ENCODE measurements at places on chromosomes 5 and 9.

- DNase-seq = peak; percentile 25
Observed at GRCh38 chr9:133238272-133238850, 29.3 kb upstream of the OBP2B start.

- no peak for DNase-seq
Observed at GRCh38 chr9:1454211-1454610, 404.1 kb downstream of the DMRT2 start.

GRCh38 chr9:138112791-138113600, 235.4 kb downstream of the CACNA1B start:
- no peak for DNase-seq

DNA sequence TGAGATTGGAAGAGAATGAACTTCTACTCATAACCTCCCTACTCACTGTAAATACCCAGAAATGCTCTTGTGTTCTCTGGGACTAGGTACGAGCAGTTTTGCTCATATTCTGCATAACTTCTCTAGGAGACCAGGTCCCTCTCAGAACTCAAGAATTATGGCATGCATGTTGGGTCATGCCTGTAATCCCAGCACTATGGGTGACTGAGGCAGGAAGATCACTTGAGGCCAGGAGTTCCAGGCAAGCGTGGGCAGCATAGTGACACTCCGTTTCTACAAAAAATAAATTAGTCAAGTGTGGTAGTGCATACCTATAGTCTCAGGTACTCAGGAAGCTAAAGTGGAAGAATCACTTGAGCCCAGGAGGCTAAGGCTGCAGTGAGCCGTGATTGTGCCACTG, 141.9 kb downstream of the OXCT1 start:
- DNase-seq = no peak

DNA sequence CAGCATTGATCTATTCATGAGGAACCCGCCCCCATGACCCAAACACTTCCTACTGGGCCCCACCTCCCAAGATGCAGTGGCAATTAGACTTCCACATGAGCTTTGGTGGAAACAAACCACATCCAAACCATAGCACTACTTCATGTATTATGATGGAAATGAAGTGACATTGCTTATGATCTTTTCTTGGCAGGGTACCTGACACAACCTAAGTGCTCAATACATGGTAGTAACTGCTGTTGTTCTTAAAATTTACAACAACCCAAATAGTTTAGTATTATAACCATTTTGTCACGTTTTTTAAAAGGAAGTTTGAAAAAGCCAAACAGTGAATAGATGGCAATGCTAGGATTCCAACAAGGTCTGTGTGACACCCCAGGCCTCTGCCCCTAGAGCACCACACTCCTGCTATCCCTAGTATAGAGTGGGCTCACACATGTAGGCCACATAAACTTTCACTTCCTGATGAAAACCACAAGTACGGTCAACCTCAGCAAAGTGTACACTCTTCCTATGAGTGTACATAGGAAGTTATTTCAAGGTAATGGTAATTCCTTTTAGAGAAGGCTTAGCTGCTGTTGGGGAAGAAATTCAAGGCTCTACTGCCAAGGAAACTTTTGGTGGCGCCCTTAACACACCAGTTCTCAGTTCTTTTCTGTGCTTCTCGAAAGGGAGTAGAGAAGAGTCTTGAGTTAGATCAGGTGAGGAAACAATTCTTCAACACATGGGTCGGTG, 97.6 kb downstream of the ARSB start:
- DNase-seq = no peak

GRCh38 chr5:149002053-149002452, 60.8 kb downstream of the SH3TC2 start:
- DNase-seq = peak; percentile 98

DNA sequence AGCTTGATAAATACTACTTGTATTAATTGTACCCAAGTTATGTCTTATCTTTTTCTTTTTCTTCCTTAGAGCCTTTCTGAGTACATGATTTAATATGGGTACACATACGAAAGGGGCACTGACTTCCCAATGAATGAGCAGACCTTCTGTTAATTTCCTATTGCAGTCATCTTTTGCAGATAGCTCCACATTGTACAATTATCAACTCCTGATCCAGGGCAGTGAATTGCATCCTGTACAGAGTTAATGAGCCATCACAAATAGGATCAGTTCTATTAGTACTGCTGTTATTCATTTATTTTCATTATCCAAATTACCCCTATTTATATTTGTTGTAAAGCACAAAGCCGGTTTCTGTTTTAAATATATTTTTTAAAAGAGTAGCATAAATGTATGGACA, 105.6 kb downstream of the ADAMTSL1 start:
- DNase-seq = no peak

DNA sequence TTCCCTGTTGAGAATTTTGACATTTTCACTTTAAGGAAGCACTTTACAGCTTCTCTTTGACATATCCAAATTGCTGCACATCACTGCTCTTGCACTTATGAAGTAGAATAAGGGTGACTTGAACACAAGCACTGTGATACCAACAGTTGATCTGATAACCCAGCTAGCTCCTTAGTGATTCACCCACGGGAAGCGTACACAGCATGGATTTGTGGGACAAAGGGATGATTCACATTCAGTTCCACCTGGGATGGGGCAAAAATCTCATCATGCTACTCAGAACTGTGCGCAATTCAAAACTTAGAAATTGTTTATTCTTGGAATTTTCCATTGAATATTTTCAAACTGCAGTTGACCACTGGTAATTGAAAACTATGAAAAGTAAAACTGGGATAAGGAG, 1565.5 kb upstream of the CDH9 start:
- no peak for DNase-seq

DNA sequence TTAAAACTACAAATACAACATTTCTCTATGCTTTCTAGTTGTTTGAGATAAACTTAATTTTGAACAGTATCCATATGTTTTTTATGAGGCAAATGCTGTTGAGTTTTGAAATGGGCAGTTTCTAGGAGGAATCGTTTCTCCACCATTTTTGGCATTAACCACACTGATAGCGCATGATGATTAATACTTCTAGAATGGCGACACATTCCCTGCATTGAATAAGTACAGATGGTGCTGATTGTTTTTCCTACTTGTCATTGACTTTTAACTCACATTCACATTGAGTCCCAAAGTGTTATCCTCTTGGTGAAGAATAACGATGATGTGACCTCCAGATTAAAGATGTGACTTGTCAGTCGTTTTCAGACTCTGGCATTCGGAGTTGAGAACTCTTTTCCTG, 6.5 kb upstream of the CCDC192 start:
- peak; percentile 59 for DNase-seq

DNA sequence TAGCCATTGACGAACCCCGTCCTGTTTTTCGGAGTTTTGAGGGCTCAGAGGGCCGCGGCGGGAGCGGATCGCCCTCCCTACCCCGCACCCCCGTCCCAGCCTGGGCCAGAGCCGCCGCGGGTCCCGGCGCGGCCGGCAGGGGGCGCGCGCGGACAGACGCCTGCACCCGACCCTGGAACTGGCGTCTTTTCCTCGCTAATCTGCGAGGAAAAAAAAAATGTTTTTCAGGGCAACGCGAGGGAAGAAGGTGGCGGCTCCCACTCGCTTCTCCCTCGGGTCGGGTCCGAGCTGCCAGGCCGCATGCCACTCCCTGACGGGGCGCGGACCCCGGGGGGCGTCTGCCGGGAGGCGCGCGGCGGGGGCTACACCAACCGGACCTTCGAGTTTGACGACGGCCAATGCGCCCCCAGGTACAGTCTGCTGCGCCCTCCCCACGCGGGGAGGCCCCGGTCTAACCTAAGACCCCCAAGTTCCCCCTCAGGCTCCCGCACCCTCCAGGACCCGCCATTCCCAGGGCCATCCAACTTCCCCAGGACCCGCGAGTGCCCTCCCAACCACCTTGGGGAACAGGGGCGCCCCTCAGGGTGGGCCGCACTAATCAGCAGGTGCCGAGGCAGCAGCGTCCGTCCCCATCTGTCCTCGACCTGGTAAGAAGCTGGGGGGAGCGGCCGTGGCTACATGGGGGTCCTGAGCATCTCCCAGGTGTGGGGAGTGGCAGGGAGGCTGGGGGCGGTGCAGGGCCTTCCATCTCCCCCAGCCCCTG, at the start of gene KCNT1:
Gene KCNT1, plus strand, starts transcription at position 227 of the 763 bp plus-strand sequence. Its CDS starts 74 bp downstream, at position 301.
- peak; percentile 13 for DNase-seq

DNA sequence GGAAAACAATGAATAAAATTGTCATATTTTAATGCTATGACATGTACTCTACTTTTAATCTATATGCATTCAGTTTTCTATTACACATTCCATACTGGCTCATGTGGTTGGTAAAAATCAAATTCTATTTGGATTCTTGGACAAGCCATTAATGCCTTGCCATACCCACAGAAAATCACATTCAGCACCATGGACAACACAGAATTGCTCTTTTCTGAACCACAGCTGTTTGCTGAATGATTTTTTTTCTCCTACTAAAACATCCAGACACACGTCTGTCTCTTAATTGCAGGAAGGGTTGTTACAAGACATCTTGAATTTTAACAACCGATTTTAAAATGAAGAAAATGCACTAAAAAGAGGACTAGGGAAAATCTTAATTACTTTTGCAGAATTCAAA, 675.6 kb downstream of the BRINP1 start:
- no peak for DNase-seq

DNA sequence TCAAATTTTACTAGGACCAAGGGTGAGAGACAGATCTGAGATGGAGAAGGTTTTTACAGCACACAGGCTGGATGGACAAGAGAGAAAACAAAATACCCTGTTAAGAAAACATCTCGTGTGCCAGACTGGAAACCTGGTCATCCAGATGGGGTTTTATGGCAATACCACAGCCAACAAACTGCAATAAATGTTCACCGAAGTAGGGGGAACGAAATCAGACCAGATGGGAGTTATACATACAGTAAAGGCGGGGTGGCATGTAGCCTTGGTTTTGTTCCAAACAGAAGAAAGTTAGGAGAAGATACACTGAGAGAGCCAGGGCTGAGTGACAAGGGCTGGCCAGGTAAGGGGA, 63.3 kb downstream of the DCP2 start:
- DNase-seq = no peak

DNA sequence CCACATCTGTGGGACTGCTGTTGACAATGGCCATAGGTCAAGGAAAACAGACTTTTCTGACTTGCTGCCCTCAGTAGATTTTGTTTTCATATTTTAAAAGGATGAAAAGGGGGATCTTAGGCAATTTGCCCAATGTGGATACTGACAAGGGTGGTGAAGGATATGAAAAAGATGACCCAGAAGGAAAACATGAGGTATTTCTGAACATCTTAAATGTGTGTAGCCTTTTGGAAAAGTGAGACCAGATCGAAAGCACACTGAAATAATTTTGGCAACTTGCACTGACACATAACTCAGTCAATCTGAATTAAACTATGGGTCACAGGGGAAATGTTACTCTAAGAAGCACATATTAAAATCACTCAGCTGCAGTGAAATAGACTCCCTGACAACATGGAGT, 1793.0 kb upstream of the ACO1 start:
- no peak for DNase-seq

- DNase-seq = no peak
Observed at GRCh38 chr9:114287001-114287762, 35.7 kb upstream of the ORM1 start.

DNA sequence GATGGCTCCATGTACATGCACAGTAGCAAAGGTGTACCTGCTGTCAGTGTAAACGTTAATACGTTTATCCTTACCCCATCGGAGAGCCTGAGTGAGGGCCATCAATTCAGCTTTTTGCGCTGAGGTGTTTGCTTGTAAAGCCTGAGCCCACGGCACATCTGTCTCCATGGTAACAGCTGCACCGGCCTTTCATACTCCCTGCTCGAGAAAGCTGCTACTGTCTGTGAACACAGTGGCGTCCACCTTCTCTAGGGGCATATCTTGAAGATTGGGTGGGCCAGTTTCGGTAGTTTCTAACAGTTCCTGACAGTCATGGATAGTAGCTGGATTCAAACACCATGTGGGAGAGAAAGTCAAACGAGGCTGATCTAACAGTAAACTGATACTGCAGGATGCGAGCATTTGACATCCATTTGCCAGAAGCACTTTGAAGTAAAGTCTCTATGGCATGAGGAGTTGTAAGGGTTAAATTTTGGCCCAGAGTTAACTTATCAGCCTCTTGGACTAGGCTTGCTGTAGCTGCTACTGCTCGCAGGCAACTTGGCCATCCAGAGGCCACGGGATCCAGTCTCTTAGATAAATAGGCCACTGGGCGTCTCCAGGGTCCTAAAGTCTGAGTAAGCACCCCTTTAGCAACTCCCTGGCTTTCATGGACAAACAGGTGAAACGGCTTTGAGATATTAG, 21.0 kb upstream of the RHOBTB3 start:
- DNase-seq = no peak

- DNase-seq = no peak
Observed at GRCh38 chr5:58412081-58412480, 47.8 kb downstream of the PLK2 start.

- no peak for DNase-seq
Observed at GRCh38 chr5:78675956-78676730, 27.6 kb upstream of the LHFPL2 start.

- no peak for DNase-seq
Observed at GRCh38 chr9:123478967-123479602, 123.1 kb downstream of the CRB2 start.

- no peak for DNase-seq
Observed at GRCh38 chr5:6419340-6419852, 29.3 kb upstream of the UBE2QL1 start.

- DNase-seq = no peak
Observed at GRCh38 chr5:76209297-76209696, 126.1 kb downstream of the SV2C start.

GRCh38 chr9:21558615-21559401, 76.7 kb upstream of the IFNE start:
- DNase-seq = no peak

- DNase-seq = no peak
Observed at GRCh38 chr5:126918615-126918957, 111.8 kb downstream of the MARCHF3 start.

- DNase-seq = no peak
Observed at GRCh38 chr5:17403695-17404490, 94.1 kb upstream of the TAF11L2 start.

- no peak for DNase-seq
Observed at GRCh38 chr9:114954956-114955582, 24.7 kb upstream of the TNFSF8 start.

DNA sequence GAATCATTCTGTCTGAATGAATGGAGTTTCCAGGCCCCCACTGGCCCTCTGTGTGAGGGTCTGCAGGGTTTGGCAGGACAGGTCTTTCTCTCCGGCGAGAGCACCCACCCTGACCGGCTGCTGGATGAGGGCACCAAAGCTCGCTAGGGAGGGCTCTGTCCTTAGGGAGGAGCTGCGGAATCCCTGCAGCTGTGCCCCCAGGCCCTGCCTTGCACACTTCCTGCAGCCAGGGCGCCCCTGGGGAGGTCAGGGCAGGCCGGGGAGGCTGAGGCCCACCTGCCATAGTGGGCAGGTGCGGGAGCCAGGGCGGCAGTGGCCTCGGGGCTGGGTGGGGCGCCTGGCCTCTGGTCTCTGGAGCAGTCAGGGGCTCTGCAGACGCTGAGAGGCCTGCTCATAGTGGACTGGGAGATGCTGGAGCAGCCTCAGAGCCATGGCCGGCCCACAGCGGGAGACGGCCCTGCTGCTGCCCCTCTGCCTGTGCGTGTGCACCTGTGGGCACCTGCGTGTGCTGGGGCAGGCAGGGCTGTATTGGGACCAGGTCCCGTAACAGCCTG, 36.1 kb downstream of the EXOC3 start:
- no peak for DNase-seq
